ENCODE measurements at places on chromosomes 2 and 18.

DNA sequence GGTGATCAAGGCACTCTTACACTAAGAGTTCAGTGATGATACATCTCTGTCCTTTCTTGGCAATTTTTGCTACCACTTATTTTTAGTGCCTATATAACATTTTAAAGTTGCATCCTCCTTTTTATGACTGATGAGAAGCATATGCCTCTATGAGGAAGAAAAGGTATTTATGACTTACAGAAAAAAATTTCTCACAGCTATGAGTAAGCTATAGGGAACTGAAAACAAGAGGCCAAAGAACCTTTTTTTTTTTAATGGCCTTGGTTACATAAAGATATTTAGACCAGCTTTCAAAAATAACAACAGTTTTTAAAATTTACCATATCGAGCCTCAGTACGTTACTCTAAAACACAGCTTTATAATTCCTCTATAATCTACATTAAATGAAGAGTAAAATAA lies 21.3 kb downstream of the MBD5 start:
- DNase-seq: no peak

DNA sequence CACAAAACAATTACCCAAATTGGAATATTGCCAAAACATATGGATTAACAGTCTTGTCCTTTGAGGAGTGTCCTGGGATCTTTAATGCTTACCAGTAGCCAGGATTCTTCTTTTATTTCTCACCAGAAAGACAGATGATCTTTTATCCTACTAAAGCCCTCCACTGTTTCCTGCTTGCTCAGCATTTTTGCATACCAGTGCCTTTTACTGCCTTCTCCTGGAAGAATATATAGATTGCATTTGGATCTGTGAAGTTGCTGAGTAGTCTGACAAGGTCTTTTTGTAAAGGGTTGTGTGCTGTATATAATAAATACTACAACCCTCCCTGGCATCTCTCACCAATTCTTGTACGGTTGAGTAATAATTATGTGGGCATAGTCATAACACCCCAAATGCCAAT lies 652.2 kb downstream of the LRRTM4 start:
- no peak for DNase-seq

- no peak for DNase-seq
Measured at GRCh38 chr2:148702475-148702874, 57.9 kb downstream of the EPC2 start.

DNA sequence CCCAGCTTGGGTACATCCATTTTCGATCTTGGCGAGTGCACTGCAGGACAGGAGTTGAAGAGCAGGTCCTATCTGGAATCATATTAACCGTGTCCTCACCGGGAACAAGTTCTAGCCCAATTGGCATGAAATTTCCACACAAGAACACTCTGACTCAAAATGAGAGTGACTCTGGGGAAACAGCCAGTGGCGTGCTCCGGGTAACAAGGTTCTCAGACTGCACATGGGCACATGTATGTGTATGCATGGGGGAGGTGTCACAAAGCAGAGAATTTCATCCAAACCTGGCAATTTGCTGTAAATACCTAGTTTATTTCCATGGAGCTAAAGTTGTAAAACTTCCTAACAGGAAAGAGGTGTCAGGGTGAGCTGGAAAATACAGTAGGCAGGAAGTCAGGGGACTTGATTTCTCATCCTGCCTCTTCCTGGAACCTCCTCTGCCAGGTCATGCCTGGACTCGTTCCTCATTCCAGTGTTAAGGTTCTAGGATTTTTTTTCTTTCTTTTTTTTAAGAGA lies 1.7 kb downstream of the TUBB6 start:
- DNase-seq: no peak

DNA sequence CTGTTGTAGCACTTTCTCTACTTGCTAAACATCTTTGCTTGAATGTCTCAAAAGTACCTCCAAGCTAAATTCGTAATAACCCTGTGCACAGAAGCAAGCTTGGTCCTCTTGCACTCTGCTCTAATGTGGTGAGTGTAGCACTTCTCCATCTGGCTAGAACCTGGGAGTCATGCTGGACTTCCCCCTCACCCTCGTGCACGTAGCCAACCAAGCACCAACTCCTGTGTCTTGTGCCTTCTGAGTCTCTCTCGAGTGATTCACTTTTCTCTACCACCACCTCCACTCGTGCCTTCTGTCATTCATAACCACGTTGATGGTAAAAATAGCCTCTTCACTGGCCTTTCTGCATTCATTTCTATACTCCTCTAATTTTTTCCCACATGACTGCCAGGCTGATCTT lies 91.9 kb upstream of the KCNE4 start:
- no peak for DNase-seq

DNA sequence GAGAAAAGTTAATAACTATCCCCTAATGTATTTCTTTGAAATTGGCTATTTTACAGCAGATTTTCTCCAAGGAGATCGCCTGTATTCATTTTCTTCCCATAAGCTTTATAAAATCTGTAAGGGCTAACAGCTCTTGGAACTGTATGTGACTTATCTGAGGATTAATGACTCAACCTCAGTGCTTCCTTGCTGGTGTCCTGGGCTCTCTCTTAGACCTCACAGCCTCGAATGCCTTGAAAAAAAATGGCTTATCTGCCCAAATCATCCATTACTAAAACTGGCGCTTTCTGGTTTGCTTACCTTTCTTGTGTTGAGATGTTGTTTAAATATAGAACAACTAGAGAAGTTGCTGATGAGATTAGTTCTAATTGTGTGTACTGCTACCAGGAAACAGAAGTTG lies 713.6 kb downstream of the SLC4A3 start:
- no peak for DNase-seq

DNA sequence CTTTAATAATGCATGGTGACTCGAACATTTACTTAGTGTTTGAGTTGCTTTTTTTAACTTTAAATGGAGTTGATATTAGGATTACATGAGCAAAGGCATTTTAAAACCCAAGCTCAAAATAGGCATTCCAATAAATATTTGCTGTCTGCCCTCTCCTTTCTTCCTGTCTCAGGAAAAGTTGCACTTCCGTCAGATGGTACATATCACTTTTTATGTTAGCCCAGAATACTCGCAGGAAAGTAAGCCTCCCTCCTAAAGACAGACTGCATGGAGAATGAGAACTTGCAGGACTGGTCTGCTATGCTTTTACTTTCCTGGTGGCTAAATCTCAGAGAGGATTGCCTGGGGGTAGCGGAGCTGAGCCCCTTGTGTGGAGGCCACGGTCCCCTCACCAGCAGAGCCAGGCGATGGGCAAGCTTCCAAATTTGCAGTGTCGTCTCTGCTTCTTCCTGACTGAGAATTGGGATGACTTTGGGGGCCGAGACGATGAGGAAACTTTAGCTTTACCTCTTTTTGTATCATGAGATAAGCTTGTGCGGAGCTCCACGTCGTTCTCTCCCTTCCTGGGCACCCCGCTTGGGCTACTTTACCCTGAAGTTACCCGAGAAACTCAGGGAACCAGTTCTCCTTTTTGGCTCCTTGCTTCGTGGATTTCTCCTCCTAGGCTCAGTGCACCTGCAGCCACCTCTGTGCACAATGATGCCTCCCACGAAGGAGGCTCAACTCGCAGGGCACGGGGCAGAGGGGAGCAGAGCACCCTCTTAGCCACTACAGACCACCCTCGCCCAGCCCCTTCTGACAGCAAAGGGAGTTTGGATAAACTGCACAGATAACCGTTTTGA lies 223.3 kb downstream of the SH3RF3 start:
- DNase-seq: no peak

GRCh38 chr18:8812631-8813030 lies 107.3 kb downstream of the MTCL1 start:
- DNase-seq: no peak

DNA sequence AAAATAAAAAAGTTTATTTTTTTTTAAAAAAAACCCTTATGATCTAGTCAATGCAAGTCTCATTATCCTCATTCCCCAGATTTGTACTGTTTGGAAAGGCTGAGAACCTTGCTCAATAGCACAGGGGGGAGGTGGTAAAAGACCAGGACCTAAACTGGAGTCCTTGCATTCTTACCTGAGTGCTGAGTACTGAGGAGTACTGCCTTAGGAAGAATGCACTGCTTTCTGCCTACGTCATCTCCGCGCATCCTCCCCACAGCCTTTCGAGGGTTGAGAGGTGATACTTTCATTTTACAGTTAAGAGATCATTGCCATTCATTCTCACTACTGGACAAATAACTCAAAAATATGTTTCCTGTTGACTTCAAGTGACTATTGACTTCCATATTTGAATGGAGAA lies 73.8 kb downstream of the MAP3K20 start:
- peak; percentile 39 for DNase-seq

DNA sequence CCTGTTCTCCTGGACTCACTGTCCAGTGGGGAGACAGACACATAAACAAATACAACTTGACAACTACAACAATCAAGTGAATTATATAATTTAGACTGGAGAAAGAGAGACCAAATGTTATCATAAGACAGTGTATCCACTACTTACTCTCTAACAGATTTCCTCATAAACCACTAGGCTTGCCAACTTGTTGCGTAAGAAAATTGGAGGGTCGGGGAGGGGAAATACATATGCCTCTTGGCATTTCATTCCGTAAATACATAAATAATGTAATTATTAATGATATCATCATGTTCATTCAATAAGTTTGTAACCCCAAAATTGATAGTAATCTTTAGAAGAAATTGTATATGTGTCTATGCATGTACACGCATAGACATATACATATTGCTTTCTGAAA lies 14.9 kb downstream of the RAB6D start:
- DNase-seq: no peak

GRCh38 chr2:216404010-216404618 lies 8.2 kb upstream of the SMARCAL1 start:
- peak; percentile 34 for DNase-seq

DNA sequence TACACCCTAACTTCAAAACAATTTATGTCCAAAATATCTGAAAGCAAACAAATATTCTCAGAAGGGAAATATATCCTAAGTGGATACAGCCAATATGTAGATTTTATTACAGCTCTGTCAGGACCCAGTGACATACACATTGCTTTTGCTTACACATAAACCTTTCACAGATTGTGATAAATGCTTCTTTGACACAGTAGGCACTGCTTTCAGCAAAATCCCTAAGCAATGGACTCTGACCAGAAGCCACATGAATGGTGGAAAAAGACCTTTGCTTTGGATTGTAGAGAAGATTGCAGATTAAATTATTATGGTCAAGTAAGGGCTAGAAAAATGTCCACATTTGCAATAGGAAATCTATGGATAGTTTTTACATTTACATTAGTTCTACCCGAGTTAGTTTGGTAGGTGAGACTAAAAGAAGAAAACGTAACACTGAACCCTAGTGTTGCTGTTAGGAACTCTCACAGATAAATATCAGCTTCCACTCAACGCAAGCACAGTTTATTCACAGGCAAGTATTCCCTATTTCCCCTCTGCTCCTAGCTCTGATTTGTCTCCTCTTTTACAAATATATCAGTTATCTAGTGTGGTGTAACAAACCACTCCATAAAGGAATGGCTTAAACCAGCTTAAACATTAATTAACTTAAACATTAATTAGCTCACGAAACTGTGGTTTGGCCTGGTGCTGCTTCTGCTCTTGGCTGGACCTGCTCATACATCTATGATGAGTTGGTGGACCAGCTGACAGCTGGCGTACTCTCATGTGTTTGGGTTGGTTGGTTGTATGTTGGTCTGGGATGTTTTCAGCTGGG lies 23.6 kb upstream of the SERPINE2 start:
- DNase-seq: no peak

DNA sequence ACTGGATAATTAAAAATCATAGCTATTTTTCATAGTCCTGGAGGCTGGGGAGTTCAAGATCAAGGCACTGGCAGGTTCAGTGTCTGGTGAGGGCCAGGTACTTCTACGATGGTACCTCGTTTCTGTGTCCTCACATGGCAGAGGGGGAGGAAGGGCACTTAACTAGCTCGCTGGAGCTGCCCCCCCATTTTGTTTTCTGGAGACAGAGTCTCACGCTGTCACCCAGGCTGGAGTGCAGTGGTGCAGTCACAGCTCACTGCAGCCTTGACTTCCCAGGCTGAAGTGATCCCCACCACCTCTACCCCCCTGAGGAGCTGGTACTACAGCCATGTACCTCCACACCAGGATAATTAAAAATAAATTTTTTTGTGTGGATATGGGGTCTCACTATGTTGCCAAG lies 40.3 kb downstream of the ASB1 start:
- DNase-seq: no peak

- DNase-seq: no peak
Measured at GRCh38 chr2:74191596-74192380, 6.6 kb upstream of the MTHFD2 start.

DNA sequence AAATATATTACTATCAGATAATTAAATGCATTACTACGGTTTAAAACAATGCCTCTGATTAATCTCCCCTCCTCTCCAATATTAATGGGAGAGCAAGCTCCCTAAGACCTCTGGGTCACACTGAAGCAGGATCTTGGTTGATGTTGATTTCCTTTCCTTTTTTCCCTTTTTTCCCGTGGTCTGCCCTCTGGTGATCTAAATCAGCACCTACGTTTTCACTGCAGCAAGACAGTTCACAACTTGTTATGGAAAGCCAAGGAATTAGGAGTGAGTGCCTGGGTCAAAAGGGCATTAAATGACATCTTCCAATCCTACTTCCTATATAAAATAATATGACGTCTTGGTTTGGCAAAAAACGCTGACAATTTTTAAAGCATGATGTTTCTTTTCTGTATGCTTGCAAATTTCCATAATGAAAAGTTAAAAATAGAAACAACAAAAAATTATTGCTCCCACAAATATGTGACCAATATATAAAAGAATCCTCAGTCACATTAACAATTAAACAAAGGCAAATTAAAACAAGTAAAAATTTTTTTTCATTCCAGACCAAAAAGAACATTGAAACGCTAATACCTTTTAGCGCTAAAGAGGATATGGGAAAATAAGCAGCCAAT lies 7.9 kb upstream of the CFAP36 start:
- DNase-seq: no peak

DNA sequence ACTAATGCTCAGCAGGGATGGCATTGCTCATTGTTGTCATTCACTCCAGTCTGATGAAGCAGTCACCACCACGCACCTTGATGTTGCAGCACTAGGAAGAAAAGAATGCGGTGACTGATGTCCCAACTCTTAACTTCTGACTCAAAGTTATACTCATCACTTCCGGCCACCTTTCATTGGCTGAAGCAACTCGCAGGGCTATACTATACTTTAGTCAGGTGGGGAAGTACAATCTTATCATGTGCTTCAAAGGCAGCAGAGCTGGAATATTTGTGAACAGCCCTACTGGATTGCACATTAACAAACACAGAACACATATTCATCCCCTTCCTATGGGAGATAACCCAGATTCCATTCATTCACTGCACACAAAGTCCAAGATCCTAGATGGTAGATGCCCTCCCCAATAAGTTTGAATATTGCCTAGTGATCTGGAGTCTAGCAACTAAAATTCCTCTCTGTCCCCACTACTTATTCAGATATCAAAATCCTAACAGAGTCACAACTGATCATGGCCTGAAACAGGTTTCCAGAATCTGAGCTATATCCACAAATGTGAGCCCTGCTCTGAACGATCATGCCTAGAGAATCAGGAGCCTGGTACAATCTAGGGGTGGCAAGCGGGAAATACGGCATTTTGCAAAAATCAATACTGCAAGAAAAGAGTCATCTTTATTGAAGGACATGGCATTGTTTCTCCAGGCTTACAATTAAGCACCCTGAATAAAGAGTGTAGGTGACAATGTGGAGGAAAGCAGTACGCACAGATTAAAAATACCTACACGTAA lies 3.4 kb upstream of the SPATS2L start:
- DNase-seq: no peak

GRCh38 chr2:104945121-104945520 lies 91.2 kb downstream of the POU3F3 start:
- DNase-seq: no peak
